ENCODE measurements at places on chromosomes 6 and 20. TPM values are rescaled to one million over a fixed set of nuclear protein-coding genes. Genes with fewer than 3 reads are reported as not detected.

GRCh38 chr6:42154461-42155209, 12.2 kb upstream of the C6orf132 start:
- peaks cover 27% of the 10 kb centered on the region for H3K4me1 ChIP-seq
- DNase-seq, result no peak
- no peaks in the 10 kb centered on the region for H3K36me3 ChIP-seq
- H3K4me3 ChIP-seq, result no peak overlapping the region
- H3K27ac ChIP-seq, result no peak overlapping the region

GRCh38 chr6:5025911-5026819, 22.3 kb upstream of the RPP40 start:
- peak overlapping the region; percentile 51 for H3K4me3 ChIP-seq
- no peaks in the 10 kb centered on the region for H3K36me3 ChIP-seq
- no peaks in the 10 kb centered on the region for H3K27me3 ChIP-seq
- H3K4me1 ChIP-seq, result peaks cover 61% of the 10 kb centered on the region
- peak; percentile 35 for DNase-seq
- peak overlapping the region; percentile 72 for H3K27ac ChIP-seq

DNA sequence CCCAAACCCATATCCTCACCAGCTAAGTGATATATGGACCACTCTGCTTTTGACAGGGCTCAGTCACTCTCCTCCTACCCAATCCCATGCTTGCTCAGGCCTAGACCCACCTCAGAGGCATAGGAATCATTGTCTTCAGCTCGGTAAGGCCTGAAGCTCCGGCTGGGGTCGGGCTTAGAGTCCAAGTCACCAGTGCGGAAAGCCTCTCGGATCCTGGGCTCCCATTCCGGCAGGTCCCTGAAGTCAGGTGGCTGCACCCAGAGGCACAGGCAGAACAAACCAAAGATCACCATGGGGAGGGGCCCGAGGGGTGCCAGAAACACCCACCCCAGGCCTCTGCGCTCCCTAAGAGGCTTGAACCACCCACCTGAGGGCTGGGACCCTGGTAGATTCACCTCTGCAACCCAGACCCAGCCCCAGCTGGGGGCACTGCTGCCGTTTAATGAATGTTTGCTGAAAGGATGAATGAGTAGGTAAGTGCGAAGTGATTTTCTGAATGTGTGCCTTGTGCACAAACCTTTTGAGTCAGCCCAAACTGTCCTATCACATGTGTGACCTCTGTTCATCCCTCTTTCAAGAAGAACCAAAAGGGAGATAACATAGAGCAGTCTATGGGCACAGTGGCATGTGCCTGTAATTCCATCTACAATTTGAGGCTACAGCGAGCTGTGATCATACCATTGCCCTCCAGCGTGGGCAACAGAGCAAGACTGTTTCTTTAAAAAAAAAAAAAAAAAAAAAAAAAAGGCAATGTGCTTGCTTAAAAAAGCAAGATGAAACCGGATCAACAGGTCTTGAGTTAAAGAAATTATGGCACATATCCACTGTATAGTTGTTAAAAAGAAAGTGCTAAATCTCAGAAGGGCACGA, 39.3 kb upstream of the DSN1 start:
- no peaks in the 10 kb centered on the region for H3K27me3 ChIP-seq
- H3K27ac ChIP-seq, result no peak overlapping the region
- H3K4me3 ChIP-seq, result no peak overlapping the region
- peaks cover 9% of the 10 kb centered on the region for H3K4me1 ChIP-seq

DNA sequence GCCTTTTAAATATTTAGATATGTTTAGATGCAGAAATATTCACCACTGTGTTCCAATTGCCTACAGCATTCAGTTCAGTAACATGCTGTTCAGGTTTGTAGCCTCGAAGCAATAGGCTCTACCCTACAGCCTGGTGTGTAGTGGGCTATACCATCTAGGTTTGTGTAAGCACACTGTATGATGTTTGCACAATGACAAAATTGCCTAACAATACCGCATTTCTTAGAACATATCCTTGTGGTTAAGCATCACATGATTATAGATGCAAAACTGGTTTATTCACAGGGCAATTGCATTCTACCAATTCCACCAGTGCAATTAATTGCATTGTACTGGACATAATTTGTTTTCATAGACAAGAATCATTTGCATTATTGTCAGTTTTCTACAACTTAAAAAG, 7.9 kb upstream of the SLC22A16 start:
- H3K4me1 ChIP-seq, result no peaks in the 10 kb centered on the region
- no peaks in the 10 kb centered on the region for H3K36me3 ChIP-seq
- H3K4me3 ChIP-seq, result no peak overlapping the region

- peaks cover under 1% of the 10 kb centered on the region for H3K27me3 ChIP-seq
- no peaks in the 10 kb centered on the region for H3K36me3 ChIP-seq
- peaks cover 18% of the 10 kb centered on the region for H3K4me1 ChIP-seq
Observed at GRCh38 chr6:35787266-35788218, 6.7 kb downstream of the CLPSL1 start.

- H3K4me3 ChIP-seq, result no peak overlapping the region
- H3K27me3 ChIP-seq, result no peaks in the 10 kb centered on the region
- no peak overlapping the region for H3K27ac ChIP-seq
- peaks cover 32% of the 10 kb centered on the region for H3K4me1 ChIP-seq
- H3K36me3 ChIP-seq, result no peaks in the 10 kb centered on the region
Observed at GRCh38 chr6:138957484-138957883, 30.6 kb downstream of the REPS1 start.

The PGC gene
- 426 TPM for polyA plus RNA-seq

The ZBP1 gene
- not detected for polyA plus RNA-seq

The KCNQ2 gene
- polyA plus RNA-seq, result not detected

DNA sequence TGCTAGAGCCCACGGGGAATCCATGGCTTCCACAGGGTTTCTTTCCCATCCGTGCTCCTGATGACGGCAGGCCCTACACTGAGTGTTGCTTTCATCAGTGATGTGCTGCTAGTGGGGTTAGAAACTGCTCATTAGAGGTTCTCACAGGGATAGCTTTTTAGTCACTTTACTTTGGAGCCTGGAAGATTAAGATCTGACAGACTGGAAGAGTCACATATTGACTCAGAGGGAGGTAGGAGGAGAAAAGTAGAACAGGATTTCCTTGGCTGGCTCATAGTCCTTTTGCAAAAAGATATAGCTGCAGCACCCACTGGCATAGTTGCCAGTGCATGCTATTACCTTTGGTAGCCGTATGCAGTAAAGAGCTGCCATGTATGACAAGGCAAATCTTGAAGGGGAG, 890.3 kb downstream of the C6orf118 start:
- no peak overlapping the region for H3K4me3 ChIP-seq
- no peaks in the 10 kb centered on the region for H3K36me3 ChIP-seq
- H3K27me3 ChIP-seq, result no peaks in the 10 kb centered on the region
- no peak overlapping the region for H3K27ac ChIP-seq
- DNase-seq, result no peak
- no peaks in the 10 kb centered on the region for H3K4me1 ChIP-seq

The TJAP1 gene
- polyA plus RNA-seq, result 41.6 TPM

The MYLK2 gene
- polyA plus RNA-seq, result 0.04 TPM

The GRM4 gene
- not detected for polyA plus RNA-seq

The PACRG gene
- polyA plus RNA-seq, result not detected

The CAP2 gene
- polyA plus RNA-seq, result 35.7 TPM

- DNase-seq, result no peak
- H3K4me3 ChIP-seq, result no peak overlapping the region
- H3K27ac ChIP-seq, result no peak overlapping the region
- peaks cover 16% of the 10 kb centered on the region for H3K36me3 ChIP-seq
Observed at GRCh38 chr20:32238483-32239425, 31.1 kb downstream of the POFUT1 start.

- no peaks in the 10 kb centered on the region for H3K27me3 ChIP-seq
- peak overlapping the region; percentile 50 for H3K4me3 ChIP-seq
- DNase-seq, result peak; percentile 94
- peaks cover 88% of the 10 kb centered on the region for H3K4me1 ChIP-seq
- peaks cover 34% of the 10 kb centered on the region for H3K36me3 ChIP-seq
Observed at GRCh38 chr20:32473231-32474008, 111.7 kb downstream of the NOL4L start.

- no peaks in the 10 kb centered on the region for H3K36me3 ChIP-seq
- H3K4me3 ChIP-seq, result no peak overlapping the region
- DNase-seq, result no peak
- no peaks in the 10 kb centered on the region for H3K4me1 ChIP-seq
- H3K27me3 ChIP-seq, result no peaks in the 10 kb centered on the region
Observed at GRCh38 chr6:21429291-21429690, 164.3 kb upstream of the SOX4 start.

GRCh38 chr6:2900821-2901644, 2.1 kb downstream of the SERPINB9 start:
- no peaks in the 10 kb centered on the region for H3K27me3 ChIP-seq
- peaks cover 2% of the 10 kb centered on the region for H3K36me3 ChIP-seq
- H3K27ac ChIP-seq, result no peak overlapping the region
- no peak for DNase-seq
- H3K4me3 ChIP-seq, result no peak overlapping the region

DNA sequence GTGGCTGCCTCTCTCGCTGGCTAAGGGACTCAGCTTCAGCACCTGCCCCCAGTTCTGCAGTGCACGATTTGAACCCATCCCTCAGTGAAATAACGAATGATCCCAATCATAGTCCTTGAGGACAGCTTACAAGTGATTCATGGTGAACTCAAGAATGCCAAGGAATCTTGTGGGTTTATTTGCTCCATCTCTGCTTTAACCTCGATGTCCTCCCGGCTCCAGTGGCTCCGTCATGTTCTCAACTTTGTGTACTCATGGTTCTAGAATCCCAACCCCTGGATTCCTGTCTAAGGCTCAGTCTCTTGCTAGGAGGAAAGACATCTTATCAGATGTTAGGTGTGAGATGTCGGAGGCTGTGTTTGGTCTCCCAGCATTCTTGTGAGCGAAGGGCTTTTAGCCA, 29.0 kb upstream of the GTSF1L start:
- no peak for DNase-seq
- H3K4me1 ChIP-seq, result no peaks in the 10 kb centered on the region

The ASCC3 gene
- polyA plus RNA-seq, result 23.1 TPM

DNA sequence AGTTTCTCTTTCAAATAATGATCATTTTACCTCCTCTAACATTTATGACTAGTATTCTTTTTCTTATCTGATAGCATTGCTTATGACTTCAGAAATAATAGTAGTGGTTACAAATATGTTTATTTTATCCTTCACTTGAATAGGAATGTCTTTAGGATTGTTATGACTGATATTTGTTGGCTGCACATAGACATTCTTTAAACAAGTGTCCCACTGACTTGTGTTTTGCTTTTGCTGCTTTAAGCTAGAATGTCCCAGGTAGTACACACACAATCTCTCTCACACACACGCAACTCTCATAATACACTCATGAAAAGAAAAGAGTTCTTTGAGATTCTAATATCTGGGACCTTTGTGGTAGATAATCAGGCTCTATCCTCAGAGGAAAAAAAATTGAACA, 21.6 kb downstream of the KIAA1586 start:
- peaks cover 9% of the 10 kb centered on the region for H3K36me3 ChIP-seq
- no peaks in the 10 kb centered on the region for H3K4me1 ChIP-seq
- DNase-seq, result no peak
- H3K27me3 ChIP-seq, result no peaks in the 10 kb centered on the region
- H3K27ac ChIP-seq, result no peak overlapping the region

The TMEM244 gene
- polyA plus RNA-seq, result not detected

The LRRC1 gene
- 15.6 TPM for polyA plus RNA-seq

DNA sequence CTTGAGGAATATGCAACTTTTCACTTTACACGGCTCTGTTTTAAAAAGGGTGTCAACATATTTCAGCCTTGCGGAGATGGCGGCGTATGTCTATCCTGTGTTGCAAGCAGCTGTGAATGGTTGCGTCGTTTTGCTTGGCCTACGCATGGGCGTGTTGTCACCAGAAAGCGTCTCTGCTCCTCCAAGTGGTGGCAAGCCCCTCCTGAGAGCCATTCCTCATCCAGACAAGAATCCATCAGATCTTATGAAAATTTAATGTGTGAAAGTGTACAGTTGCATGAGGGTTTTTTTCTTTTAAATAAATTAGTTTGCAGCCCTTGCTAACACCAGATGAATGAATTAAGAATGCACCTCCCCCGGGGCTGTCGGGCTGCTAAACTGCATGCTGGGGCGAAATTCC, 114.4 kb downstream of the PHACTR3 start:
- no peaks in the 10 kb centered on the region for H3K27me3 ChIP-seq
- H3K27ac ChIP-seq, result no peak overlapping the region
- no peaks in the 10 kb centered on the region for H3K36me3 ChIP-seq
- H3K4me3 ChIP-seq, result no peak overlapping the region

The PRDM1 gene
- polyA plus RNA-seq, result 0.13 TPM

The FOXF2 gene
- not detected for polyA plus RNA-seq

- H3K27ac ChIP-seq, result no peak overlapping the region
- H3K27me3 ChIP-seq, result no peaks in the 10 kb centered on the region
- H3K4me1 ChIP-seq, result no peaks in the 10 kb centered on the region
- H3K4me3 ChIP-seq, result no peak overlapping the region
Observed at GRCh38 chr20:56285496-56285895, 37.0 kb downstream of the MC3R start.

DNA sequence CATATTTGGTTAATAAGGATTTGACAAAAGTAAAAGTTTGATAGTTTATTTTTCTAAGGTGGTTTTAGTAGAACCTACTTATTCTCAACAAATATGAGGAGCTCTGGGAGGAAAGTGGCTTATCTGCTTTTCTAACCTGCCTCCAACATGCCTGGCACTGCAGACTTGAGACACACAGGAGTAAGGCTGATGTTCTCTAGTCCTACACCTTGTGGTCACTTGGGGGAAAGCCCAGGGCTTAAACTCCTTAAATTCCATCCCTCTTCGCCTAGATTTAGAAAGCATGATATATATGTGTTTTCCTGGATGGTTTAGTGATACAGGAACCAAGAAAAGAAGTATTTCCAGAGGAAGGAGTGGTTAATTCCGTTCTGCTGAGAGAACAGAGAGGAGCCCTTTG, 39.9 kb upstream of the SAMD5 start:
- H3K27ac ChIP-seq, result no peak overlapping the region
- DNase-seq, result no peak
- no peaks in the 10 kb centered on the region for H3K27me3 ChIP-seq
- no peak overlapping the region for H3K4me3 ChIP-seq
- H3K4me1 ChIP-seq, result no peaks in the 10 kb centered on the region

GRCh38 chr6:221531-222349, 70.5 kb upstream of the DUSP22 start:
- H3K36me3 ChIP-seq, result no peaks in the 10 kb centered on the region
- no peak overlapping the region for H3K4me3 ChIP-seq
- H3K27me3 ChIP-seq, result no peaks in the 10 kb centered on the region

DNA sequence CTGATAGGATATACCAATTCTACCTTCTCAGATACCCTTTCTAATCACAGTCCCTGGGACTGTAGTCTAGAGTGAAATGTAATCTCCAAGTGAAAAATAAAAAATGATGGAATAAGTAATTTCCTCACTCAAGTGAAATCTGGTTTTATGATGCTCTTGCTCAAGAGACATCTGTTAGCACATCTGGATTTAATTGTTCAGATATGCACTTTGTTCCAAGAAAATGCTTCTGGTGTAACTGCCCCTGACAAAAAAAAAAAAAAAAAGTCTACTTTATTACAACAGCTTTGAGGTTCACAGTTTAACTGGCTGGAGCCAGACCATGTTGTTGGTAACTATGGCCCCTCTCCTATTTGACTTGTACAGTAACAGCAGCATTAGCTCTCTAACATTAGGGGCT, 251.8 kb downstream of the BTBD9 start:
- no peak for DNase-seq
- 0 out of 2 replicates have a peak, but pooled peaks cover 8% of the 10 kb centered on the region for H3K4me1 ChIP-seq
- no peaks in the 10 kb centered on the region for H3K36me3 ChIP-seq
- no peak overlapping the region for H3K4me3 ChIP-seq
- H3K27ac ChIP-seq, result no peak overlapping the region

Measured in HepG2 (cell line).